ENCODE measurements at places on chromosomes 5 and 9. TPM values are rescaled to one million over a fixed set of nuclear protein-coding genes. Genes with fewer than 3 reads are reported as not detected.

The ZDHHC12 gene
- 32.7 TPM for total RNA-seq

DNA sequence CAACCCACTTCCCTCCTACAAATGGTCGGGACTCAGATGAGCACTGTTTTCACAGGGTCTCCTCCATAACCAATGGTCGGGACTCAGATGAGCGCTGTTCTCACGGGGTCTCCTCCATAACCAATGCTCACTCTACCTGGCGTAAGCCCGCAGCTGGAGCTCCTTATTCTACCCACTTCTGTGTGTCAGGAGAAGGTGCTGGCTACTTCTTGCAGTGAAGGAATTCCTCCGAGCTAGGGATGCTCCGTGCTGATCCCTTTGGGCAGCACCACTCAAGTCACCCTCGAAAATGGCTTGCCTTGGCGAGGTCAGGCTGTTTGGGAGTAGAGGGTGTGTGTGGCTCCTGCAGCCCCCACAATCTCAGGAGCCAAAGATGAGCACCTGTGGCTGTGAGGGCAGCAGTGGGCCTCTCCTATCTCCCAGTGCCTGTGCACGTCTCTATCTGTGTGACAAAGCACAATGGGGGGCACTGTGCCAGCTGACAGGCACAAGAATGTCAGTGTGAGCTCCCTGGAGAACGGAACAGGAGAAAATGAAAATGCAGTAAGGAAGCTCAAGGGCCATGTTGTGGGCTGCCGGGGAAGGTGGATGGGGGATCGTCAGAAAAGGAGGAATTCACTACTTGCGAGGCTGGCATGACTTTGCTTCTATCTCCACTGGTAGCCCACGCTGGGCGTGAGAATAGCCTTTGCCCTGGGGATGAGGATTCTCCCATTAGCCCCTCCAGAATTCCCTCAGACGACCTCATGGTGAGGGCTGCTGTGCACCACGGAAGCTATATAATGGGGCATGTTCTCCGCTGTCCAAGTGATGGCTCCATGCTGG lies 3.9 kb upstream of the BTNL9 start:
- no peak overlapping the region for H3K4me3 ChIP-seq
- H3K27me3 ChIP-seq, result no peaks in the 10 kb centered on the region
- H3K4me1 ChIP-seq, result no peaks in the 10 kb centered on the region
- H3K27ac ChIP-seq, result no peak overlapping the region

GRCh38 chr9:92728831-92729734 lies 35.5 kb downstream of the BICD2 start:
- no peaks in the 10 kb centered on the region for H3K27me3 ChIP-seq
- DNase-seq, result peak; percentile 68
- peaks cover 3% of the 10 kb centered on the region for H3K36me3 ChIP-seq
- no peaks in the 10 kb centered on the region for H3K4me1 ChIP-seq
- H3K27ac ChIP-seq, result no peak overlapping the region
- H3K4me3 ChIP-seq, result no peak overlapping the region

DNA sequence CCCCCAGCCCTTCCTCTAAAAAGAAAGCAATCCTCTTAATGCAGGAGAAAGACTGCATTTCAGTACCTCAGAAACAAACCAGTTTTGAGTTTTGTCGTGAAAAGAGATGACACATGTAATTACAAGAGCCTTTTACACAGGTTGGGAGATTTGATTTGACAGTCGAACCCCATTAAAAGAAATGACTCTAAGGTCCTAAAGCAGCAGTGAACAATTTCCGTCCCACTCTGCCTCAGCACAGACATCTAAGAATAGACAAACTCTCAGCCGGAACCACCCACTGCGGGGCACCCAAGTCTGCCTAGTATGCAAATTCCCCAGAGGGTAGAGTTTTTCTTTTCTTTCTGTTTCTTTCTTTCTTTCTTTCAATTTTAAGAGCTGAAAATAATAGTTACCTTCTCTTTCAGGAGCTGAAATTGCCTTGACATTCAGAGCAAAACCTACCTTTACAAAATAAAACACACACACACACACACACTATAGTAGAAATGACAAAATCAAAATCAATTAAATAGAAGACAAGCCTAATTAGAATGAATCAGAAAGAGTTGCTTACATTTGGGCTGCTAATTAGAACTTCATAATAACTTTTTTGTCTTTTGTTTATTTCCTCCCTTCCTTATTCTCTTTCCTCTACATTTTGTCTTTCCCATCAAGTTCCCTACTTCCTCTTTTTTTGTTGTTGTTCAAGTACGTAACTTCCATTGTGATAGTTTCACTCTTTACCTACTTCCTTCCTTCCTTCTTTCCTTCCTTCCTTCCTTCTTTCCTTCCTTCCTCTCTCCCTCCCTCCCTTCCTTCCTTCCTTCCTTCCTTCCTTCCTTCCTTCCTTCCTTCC lies 65.1 kb downstream of the BASP1 start:
- peaks cover 3% of the 10 kb centered on the region for H3K4me1 ChIP-seq
- DNase-seq, result no peak
- H3K27ac ChIP-seq, result no peak overlapping the region
- H3K27me3 ChIP-seq, result no peaks in the 10 kb centered on the region
